ENCODE measurements at places on chromosomes 12 and 14.

- H3K4me1 ChIP-seq = peaks cover 79% of the 10 kb centered on the region
- H3K27ac ChIP-seq = no peak overlapping the region
- DNase-seq = peak; percentile 86
- peaks cover 10% of the 10 kb centered on the region for H3K36me3 ChIP-seq
- peaks cover 51% of the 10 kb centered on the region for H3K27me3 ChIP-seq
These were observed 9.5 kb downstream of the SHMT2 start for GRCh38 chr12:57238854-57239554.

- H3K36me3 ChIP-seq = no peaks in the 10 kb centered on the region
- H3K27me3 ChIP-seq = no peaks in the 10 kb centered on the region
- H3K4me3 ChIP-seq = no peak overlapping the region
- H3K27ac ChIP-seq = peak overlapping the region; percentile 22
- peaks cover 52% of the 10 kb centered on the region for H3K4me1 ChIP-seq
These were observed 119.4 kb downstream of the SRGAP1 start for GRCh38 chr12:63963868-63964267.

DNA sequence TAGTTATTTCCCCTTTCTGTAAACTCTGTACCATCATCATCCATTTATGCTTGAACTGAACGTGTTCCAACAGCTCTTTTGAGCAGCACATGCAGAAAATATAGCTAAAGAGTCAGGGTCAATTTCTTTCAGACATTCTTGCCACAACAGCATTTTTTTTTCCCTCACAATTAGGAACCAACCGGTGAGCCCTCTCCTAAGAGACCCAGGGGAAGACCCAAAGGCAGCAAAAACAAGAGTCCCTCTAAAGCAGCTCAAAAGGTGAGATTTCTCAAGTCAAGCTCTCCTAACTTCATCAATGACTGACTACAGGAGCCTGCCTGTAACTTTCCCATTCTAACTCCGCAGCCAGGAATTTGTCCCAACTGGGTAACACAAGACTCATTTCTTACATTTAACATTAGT lies 3.5 kb downstream of the HMGA2 start:
- no peak overlapping the region for H3K27ac ChIP-seq
- peaks cover 20% of the 10 kb centered on the region for H3K4me1 ChIP-seq
- no peak overlapping the region for H3K4me3 ChIP-seq

DNA sequence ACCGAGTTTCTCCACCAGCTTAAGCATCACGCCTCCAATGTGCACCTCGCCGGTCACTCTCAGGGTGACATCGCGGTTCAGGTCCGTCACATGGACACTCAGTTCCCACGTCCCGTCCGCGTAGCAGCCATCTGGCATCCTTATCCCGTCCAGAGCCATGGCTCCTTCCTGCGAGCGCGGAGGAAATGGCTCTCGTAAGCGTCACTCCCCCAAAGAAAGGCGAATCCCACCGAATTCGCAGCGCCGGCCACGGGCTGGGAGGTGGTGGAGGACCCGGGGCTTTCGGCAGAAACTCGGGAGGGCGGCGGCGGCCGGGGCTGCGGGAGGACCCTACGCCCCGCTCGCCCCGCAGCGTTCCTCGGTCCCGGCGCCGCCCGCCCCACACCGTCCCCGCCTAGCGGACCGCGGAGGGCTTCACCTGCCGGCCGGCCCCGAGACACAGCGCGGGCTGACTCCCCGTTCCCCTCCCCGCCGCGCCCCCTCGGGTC lies 396 bp downstream of the FERMT2 start:
- H3K4me1 ChIP-seq = no peaks in the 10 kb centered on the region
- no peaks in the 10 kb centered on the region for H3K36me3 ChIP-seq
- H3K27me3 ChIP-seq = no peaks in the 10 kb centered on the region
- peak overlapping the region; percentile 90 for H3K4me3 ChIP-seq
- peak overlapping the region; percentile 99 for H3K27ac ChIP-seq

DNA sequence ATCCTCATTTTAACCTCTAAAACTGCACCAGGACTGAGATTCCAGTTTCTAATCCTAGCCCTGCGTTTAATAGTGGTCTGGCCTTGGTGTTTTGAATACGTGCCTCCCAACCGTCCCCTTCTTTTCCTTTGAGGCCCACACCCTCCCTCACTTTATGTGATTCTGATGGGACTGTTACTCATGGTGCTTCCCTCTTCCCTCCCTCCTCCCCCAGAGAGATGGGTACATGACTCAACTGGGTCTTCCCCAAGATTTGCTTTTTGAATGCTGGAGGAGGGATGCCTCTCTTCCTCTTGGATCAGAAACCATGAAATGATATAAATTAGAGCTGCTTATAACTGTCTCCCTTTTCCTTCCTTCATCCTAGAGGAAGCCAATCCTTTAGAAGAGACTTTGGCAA lies 8.2 kb upstream of the PPP2R5E start:
- H3K27me3 ChIP-seq = no peaks in the 10 kb centered on the region
- H3K4me3 ChIP-seq = no peak overlapping the region
- H3K27ac ChIP-seq = no peak overlapping the region
- no peak for DNase-seq
- no peaks in the 10 kb centered on the region for H3K36me3 ChIP-seq

- no peak overlapping the region for H3K27ac ChIP-seq
- peaks cover 4% of the 10 kb centered on the region for H3K4me1 ChIP-seq
- DNase-seq = peak; percentile 25
- H3K36me3 ChIP-seq = no peaks in the 10 kb centered on the region
These were observed 27.0 kb upstream of the ESRRB start for GRCh38 chr14:76348898-76349297.

- no peaks in the 10 kb centered on the region for H3K27me3 ChIP-seq
- H3K36me3 ChIP-seq = no peaks in the 10 kb centered on the region
- H3K27ac ChIP-seq = no peak overlapping the region
- H3K4me1 ChIP-seq = no peaks in the 10 kb centered on the region
- DNase-seq = no peak
These were observed 258.7 kb upstream of the BTG1 start for GRCh38 chr12:92404259-92404894.

DNA sequence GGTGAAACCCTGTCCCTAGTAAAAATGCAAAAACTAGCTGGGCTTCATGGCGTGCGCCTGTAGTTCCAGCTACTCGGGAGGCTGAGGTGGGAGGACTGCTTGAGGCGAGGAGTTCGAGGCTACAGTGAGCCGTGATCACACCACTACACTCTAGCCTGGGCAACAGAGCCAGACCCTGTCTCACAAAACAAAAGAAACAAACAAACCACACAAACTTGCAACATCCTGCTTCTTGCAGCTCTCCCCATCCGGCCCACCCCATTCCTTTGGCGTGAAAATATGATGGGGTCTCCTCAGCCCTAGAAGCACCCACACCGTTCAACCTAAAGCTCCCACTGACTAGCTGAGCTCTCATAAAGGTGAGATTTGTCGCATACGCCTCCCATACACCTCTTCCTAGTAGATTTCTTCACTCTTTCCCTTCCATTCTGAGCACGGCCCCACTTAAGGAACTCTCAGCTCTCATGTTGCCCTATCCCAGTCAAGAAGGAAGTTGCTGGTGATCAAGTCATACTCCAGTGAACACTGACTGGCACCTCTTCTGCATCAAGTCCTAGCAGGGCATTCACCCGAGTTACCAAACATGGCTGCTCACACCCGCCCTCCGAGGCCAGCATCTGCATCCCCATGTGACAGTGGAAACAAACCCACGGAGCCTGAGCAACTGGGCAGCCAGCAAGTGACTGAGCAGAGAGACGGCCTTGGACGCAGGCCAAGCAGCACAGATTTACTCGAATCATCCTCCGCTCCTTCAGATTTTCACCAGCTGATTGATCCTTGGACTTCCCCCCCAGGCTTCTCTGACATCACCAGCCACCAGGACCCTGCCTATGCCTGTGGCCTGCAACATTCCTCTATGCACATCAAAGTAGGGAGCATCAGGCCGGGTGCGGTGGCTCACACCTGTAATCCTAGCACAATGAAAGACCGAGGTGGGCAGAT lies 18.9 kb upstream of the CD27 start:
- DNase-seq = no peak
- H3K36me3 ChIP-seq = no peaks in the 10 kb centered on the region
- no peak overlapping the region for H3K27ac ChIP-seq
- H3K27me3 ChIP-seq = no peaks in the 10 kb centered on the region
- no peak overlapping the region for H3K4me3 ChIP-seq
- H3K4me1 ChIP-seq = no peaks in the 10 kb centered on the region

- no peak overlapping the region for H3K4me3 ChIP-seq
- DNase-seq = no peak
- no peaks in the 10 kb centered on the region for H3K27me3 ChIP-seq
- no peaks in the 10 kb centered on the region for H3K36me3 ChIP-seq
- no peaks in the 10 kb centered on the region for H3K4me1 ChIP-seq
- no peak overlapping the region for H3K27ac ChIP-seq
These were observed 49.5 kb upstream of the RTRAF start for GRCh38 chr14:51939755-51940301.

GRCh38 chr12:67981287-67982162 lies 7.7 kb upstream of the IFNG-AS1 start:
- H3K27me3 ChIP-seq = no peaks in the 10 kb centered on the region
- no peak overlapping the region for H3K4me3 ChIP-seq
- no peaks in the 10 kb centered on the region for H3K4me1 ChIP-seq
- H3K27ac ChIP-seq = no peak overlapping the region
- H3K36me3 ChIP-seq = no peaks in the 10 kb centered on the region

Measured in tibial artery (tissue), 4 donors.